NCI-H82 (cell line): ENCODE measurements at places on chromosomes 7 and 10.

GRCh38 chr7:55382251-55382650 is 17.1 kb downstream of the LANCL2 start:
- no peak for DNase-seq

- DNase-seq = no peak
Measured at GRCh38 chr7:83517035-83517700, 131.8 kb downstream of the SEMA3E start.

- DNase-seq = no peak
Measured at GRCh38 chr7:132521423-132521822, 54.8 kb downstream of the PLXNA4 start.

DNA sequence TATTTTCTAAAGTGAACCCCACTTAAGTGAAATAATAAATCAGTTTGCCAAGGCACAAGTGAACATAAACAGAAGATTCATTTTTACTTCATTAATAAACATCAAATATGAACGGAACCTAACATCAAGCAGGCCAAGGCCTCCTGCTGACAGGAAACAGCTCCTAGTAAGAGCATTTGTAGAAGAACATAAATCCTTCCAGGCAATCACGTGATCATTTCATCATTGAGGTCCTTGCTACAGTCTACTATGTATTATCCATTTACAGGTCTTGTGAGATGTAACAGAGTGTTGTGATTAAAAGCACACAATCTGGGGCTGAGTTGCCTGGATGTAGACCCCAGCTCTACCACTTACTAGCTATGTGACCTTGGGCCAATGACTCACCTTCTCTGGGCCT is 70.6 kb downstream of the CALD1 start:
- DNase-seq = peak; percentile 4

DNA sequence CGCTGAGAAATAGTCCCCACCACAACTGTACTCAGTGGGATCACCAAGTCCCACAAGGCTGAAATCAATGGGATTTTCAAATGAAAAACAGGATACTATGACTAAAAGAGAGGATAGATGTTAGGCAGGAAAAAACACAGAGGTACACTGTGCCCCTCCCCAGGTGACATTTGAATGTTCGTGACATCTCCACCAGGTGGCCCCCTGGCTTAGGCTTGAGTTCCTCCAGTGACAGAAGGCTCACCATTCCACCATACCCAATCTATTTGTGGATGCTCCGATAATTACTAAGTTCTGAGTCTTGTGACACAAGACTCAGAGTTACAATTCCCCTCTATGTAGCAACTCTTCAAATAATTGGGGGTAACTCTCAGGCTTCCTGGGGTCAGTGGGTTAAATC is 77.5 kb upstream of the KCNMA1 start:
- peak; percentile 49 for DNase-seq

GRCh38 chr7:139851770-139852481 is 22.9 kb downstream of the TBXAS1 start:
- no peak for DNase-seq
